ENCODE measurements at places on chromosomes 7 and 10.

- no peak for DNase-seq
Measured at GRCh38 chr7:24227603-24228359, 56.2 kb upstream of the NPY start.

DNA sequence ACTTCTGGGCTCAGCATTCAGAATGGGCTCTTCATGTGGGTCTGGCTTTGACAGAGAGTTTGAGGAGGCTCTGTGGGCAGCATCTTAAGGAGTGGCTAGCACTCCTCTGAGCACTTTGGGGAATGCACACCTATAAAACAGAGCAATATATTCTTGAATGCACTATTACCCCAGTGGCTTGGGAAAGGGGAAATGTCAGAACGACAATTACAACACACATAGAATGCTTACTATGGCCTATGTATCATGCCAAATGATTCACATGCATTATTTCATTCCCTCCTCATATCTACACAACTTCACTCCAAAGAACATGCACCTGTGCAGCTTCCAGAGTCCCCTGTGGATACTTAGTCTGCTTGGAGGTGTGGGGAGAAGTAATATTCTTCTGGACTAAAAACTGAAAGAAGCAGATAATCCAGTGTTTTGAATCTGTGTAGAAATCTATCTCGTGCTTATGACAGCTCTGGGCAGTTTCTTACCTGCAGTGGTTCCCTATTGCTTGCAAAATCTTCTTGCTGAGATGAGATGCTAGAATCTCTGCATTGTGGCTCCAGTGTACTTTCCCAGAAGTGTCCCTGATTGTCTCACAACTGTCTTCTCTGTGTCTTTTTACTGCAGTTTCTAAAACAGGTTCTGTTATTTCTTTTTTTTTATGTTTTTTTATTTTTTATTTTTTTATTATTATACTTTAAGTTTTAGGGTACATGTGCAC is 5.5 kb upstream of the MGAM start:
- no peak for DNase-seq

DNA sequence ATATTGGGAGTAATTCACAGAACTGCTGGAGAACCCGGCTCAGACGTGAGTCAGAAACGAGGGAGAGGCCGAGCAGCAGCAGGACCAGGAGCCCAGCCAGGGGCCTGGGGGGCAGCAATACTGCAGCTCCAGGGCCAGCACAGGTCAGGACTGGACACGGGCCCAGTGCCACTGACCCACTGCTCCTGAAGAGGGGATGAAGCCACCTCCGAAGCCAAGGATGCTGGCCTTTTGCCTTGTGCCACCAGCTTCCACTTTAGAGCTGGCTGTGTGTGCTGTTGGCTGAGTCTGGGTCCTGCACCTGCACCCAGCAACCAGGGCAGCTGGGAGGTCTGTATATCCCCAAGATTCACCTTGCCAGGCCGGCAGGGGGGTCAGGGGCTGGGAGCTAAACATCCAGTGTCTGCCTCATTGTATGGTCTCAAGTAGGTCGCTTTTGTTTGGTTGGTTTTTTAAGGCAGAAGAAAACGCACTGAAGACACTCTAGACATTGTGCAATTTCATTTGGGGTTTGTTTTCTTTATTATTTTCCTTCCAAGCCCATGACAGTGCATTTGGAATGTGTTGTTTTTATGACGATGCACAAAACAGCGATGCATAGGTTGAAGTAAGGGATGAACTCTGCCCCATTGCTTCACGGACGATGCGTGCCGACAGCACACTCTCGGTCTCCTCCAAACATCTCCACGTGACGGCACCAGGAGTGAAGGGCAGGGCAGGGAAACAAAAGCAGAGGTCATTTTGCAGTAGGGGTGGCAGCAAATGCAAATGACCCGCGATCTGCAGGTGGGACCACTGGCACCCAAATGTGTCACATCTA is 27.7 kb upstream of the INSIG1 start:
- no peak for DNase-seq

GRCh38 chr7:121006711-121007315 is 18.3 kb downstream of the CPED1 start:
- no peak for DNase-seq

GRCh38 chr10:11823989-11824346 is 812 bp downstream of the PROSER2 start:
- no peak for DNase-seq

- DNase-seq, result no peak
Measured at GRCh38 chr7:74665296-74665938, 7.9 kb downstream of the GTF2I start.

GRCh38 chr7:133963629-133964028 is 163.5 kb upstream of the LRGUK start:
- no peak for DNase-seq

DNA sequence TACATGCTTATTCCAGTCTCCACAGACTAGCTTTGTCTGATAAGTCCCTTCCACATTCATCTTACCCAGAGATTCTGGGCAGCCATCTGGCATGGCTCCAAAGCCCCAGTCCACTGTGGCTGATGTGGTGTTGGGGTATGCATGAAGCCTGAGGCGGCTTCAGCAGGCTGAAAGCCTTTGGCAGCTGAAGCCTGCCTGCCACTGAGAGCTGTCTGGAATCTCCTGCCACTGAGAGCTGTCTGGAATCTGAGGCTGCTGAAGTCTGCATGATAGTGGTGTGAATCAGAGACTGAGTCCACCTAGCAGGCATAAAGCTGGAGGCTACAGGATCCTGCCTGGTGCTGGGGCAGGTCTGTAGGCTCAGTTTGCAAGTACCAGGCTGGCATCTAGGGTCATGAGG is 87.1 kb downstream of the DYNC1I1 start:
- no peak for DNase-seq

DNA sequence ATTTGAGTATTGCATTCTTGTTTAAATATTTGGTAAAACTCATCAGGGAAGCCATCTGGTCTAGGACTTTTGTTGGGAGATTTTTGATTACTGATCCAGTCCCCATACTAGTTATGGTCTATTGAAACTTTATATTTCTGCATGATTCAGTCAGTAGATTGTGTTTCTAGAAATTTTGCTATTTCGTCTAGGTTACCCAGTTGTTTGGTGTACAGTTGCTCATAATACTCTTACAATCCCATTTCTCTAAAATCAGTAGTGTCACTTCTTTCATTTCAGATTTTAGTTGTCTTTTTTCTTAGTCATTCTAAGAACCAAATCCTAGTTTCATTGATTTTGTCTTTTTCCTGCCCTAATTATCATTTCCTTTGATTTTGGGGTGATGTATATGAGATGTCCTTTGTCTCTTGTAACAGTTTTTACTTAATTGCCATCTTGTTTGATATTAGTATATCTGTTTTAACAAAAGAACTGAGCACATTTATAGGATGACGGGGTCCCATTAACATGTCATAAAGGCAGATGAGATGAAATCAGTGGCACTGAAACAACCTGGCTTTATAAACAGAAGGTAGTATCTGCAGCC is 7.9 kb downstream of the MALSU1 start:
- no peak for DNase-seq
